ENCODE measurements at places on chromosomes 7 and 10.

- DNase-seq, result no peak
These were observed 52.3 kb upstream of the PIP4K2A start for GRCh38 chr10:22766693-22767092.

GRCh38 chr7:103349805-103350204 lies 2.4 kb downstream of the PSMC2 start:
- no peak for DNase-seq

GRCh38 chr10:14448197-14448990 lies 117.7 kb upstream of the FRMD4A start:
- no peak for DNase-seq

DNA sequence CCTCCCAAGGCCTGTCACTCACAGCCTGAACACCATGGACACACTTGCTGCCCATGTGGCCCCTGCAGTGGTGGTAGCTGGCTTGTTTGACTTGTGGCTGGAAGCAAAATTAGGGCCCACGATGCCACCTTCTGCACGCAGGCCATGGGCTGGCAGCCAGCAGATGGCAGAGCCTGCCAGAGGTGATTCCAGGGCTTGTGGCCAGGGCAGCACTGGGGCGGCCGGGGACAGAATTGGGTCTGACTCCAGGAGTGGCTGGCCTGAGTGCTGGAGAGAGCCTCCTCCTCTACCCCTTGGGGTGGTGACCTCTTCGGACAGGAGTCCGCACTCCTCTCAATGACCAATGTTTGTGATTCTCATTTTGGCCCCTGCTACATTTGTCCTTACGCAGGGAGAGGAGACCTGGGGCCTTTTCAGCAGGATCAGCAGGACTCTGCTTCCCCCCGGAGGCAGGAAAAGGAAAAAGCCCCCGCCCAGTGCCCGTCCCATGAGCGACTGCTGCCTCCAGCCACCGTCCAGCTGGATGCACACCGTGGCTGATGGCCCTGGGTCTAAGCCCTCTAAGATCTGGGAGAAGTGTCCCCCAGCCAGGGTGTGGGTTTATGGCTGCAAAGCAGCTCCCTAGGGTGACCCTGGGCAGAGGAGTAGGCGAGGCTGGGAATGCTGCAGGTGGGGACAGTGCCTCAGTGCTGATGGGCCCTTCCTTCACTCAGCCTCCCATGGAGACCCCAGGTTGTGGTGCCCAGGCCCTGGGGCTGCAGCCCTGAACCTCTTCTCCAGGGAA lies 26.5 kb downstream of the DNAJB12 start:
- peak; percentile 67 for DNase-seq
